Stimulated activated CD8-positive, alpha-beta memory T cell treated with anti-CD3 and anti-CD28 coated beads, Interleukin-15, amount 100 ng/mL, for 1 hour (primary cell): ENCODE measurements at places on chromosomes 5 and 9.

GRCh38 chr9:124128568-124129166 is 117.1 kb downstream of the LHX2 start:
- DNase-seq: no peak

DNA sequence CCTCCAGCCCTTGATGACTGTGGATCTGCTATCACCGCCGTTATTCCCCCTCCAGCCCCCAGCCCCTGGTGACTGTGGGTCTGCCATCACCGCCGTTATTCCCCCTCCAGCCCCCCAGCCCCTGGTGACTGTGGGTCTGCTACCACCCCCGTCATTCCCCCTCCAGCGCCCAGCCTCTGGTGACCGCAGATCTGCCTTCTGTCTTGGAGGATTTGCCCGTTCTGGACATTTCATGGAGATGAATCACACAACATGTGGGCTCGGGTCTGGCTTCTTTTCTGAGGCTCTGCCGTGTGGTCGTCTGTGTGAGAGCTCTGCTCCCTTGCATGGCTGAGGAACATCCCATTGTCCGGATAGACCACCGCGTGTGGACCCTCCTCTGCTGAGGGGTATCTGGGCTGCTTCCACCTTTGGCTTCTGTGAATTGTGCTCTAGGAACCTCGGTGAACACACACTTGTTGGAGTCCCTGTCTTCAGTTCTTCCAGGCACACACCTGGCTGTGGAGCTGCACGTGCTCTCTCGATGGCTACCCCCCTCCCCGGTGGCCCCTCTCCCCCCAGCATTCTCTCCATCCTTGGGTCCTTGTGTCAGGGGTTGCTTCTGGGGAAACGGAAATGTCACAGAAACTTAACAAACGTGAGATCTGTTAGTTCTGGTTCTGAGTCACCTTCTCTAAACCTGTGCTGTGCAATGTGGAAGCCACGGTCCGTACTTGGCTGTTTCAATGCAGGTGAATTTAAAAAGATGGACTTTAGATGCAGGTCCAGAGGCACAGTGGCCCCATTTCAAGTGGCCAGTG is 105.3 kb upstream of the COL5A1 start:
- DNase-seq: no peak

- no peak for DNase-seq
Measured at GRCh38 chr5:171647043-171647903, 138.3 kb upstream of the SMIM23 start.

DNA sequence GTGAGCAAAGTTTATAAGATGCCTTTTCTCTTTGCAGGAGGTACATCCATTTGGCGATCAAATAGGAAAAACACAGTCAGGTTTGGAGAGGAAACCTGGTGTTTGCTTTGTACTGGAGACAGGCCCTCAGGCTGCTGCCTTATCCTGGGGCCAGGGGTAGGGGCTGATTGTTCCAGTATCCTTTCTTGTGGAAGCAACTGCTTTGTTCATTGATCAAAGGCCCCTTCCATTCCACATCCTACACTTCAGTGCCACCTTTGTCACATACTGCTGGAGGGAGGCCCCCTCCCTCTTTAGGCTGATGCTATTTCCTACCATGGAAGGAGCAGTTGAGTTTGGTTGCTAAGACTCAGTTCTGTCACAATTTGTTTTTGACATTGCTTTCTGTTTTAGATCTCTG is 778.1 kb downstream of the TLR4 start:
- no peak for DNase-seq

DNA sequence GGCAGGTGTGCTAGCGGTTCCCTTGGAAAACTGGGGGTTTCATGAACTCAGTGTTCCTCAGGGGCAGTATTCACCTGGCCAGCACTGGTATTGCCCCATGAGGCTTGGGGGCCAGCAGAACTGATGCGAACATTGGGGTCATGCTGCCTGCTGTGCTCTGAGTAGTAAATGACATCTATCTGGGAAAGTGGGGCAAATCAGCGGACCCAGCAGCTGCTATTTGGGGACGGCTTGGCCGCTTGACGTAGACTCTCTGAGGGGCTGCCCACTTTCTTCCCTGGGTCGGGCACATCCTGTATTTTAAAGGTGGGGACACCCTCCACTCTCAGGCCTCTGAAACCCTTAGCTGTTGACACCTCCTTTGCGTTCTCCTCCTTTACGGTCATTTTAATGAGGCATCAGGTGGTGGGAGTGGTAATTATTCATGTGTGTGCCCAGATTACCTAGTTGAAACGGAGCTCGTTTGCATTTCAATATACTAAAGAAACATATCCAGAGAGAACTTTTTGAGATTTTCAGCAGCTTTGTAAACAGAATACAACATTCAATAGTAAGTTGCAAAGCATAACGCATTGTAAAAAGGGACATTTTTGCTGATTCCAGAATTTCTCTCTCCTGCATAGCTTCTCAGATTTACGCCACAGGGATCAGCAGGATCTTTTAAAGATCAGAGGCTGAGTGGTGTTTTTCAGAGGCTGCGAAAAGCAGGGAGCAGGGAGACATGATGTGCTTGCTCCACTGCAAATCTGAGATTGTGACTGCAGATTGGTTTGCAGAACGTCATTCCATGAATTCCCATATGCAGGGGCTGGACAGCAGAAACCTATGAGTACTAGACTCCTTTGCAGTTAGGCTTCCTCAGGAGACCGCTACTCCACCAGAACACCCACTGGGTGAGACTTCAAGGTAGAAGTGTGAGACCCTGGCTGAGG is 56.8 kb upstream of the ZFR start:
- DNase-seq: no peak

DNA sequence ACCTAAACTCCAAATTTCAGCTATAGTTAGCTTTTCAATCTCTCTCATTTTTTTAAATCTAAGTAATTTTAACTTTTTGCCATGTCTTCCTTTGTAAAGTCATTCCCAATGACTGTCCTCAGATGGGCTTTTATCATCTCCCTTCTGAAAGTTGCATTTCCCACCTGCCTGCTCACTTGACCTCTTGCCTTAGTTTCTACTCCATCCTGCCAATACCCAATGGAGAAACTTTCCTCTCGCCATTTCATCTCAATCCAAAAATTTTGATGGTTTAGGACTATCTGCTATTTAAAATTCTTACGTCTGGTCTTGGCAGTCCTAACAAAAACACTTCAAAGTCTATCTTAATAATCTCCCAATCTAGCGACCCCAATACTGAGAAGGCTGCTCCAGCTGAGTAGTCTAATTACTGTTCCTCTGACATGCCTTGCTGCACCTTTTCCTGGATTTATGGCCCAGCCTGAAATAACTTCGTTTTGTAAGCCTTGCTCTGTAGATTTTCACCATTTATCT is 231.3 kb downstream of the PRR16 start:
- DNase-seq: no peak

- DNase-seq: no peak
Measured at GRCh38 chr5:173090639-173091038, 34.5 kb downstream of the CREBRF start.

DNA sequence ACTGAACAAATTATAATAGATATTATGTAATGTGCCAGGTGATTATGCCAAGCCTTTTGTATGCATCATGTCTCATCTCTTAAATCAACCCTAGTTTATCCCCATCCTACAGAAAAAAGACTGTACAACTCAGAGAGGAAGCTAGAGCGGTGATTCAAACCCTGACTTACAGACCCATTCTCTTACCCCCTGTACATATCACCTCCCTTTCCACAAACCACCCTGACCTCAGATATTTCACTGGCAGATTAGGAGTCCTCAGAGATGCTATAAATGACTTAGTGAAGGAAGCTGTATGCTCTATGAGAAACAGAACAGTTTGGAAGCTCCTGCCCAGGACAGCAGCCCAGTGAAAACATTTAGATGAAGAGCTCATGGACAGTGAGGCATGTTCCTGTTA is 79.1 kb upstream of the RARS1 start:
- DNase-seq: no peak

- no peak for DNase-seq
Measured at GRCh38 chr5:124824637-124825158, 78.3 kb upstream of the ZNF608 start.

DNA sequence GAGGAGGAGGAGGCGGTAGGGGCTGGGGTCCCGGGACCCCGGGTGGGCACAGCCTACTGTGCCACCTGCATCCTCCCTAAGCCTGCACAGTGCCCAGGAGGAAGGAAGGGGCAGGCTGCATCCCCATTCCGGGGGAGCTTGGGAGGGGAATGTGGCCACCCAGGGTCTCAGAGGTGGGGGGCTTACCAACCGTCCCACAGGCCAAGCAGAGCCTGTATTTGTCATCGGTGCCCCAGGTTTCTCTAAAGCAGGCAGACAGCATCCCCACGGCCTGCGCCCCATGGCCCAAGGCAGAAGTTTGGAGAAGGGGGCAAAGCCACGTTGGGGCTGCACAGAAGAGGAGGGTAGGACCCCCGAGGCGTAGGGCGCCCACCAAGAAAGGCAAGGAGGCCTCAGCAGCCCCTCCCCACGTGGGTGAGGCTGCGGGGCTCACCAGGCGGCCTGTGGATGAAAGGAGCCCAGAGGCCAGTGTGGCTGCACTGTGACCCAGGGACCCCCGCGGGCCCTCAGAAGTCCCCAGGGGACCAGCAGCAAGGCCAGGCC is 507 bp upstream of the GPSM1 start:
- no peak for DNase-seq

GRCh38 chr5:60257596-60258271 is 364.2 kb upstream of the PDE4D start:
- no peak for DNase-seq

- no peak for DNase-seq
Measured at GRCh38 chr5:156526081-156526925, 199.3 kb downstream of the SGCD start.

DNA sequence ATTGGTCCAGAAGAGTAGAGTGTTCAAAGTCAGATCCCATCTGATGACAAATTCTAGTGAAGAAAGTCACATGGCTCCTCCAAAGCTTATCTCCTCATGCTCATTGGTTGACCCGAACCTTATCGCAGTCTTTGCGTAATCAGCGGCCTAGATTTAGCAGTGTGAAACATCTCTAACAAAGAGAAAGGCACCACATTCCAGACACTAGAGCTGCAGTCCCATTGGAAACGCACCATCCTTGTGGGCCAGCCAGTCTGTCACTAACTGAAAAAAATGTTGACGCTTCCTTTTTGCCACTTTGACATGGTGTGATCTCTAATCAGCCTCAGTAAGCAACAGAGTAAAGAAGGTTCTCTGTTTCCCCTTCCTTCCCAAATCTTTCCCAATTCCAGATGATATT is 458.0 kb upstream of the WWC1 start:
- no peak for DNase-seq

- DNase-seq: no peak
Measured at GRCh38 chr9:99628849-99629620, 192.7 kb upstream of the NR4A3 start.

DNA sequence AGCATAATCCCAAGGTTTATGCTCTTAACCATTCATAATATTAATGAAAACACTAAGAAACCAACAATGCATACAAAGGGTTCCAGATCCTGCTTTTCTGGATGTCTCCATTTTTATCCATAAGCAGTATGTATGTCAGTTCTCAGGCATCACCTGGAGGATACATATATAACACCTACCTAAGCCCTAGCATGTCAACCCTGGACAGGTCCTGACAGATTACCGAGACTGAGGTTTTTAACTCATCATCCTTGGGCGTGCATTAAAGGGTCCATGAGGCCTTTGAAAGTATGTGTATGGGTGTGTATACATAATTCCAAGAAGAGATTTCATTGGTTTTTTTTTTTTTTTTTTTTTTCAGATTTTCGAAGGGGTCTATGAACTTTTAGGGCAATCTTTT is 70.6 kb downstream of the SH3TC2 start:
- no peak for DNase-seq

- DNase-seq: no peak
Measured at GRCh38 chr5:150119421-150120061, 33.2 kb upstream of the CSF1R start.

DNA sequence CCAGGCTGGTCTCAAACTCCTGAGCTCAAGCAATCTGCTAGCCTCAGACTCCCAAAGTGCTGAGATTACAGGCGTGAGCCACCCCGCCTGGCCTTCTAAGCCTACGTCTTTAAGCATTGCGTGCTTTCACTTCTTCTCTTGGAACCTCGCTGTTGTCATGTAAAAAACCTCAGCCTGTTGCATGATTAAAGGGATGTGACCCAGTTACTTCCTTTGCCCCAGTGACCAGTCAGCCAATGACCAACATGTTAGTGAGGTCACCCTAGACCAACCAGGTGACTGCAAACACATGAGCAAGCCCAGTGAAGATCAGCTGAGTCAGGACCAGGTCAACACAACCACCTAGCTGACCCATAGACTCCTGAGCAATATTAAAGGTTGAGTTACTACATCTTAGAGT is 10.5 kb downstream of the KIF4B start:
- DNase-seq: no peak

DNA sequence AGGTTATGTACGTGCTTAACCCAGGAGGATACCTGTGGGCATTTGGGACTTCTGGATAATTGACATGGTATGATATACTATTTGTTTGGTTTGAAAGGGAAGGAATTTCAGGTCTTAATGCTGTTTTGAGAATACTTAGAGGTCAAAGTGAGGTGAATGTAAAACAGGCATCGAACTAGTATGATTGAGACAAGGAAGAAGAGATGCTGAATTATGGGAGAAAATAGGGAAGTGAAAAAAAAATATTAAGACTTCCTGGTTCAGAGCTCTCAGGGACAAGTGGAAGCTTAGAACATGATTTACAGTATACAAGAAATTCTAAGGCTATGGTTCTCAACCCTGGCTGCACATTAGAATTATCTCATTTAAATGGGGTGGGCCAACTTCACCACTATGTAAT is 115.3 kb downstream of the CD180 start:
- DNase-seq: no peak

- DNase-seq: no peak
Measured at GRCh38 chr5:111461255-111461671, 51.1 kb downstream of the STARD4 start.

GRCh38 chr5:110354915-110355644 is 371.4 kb downstream of the TMEM232 start:
- no peak for DNase-seq

DNA sequence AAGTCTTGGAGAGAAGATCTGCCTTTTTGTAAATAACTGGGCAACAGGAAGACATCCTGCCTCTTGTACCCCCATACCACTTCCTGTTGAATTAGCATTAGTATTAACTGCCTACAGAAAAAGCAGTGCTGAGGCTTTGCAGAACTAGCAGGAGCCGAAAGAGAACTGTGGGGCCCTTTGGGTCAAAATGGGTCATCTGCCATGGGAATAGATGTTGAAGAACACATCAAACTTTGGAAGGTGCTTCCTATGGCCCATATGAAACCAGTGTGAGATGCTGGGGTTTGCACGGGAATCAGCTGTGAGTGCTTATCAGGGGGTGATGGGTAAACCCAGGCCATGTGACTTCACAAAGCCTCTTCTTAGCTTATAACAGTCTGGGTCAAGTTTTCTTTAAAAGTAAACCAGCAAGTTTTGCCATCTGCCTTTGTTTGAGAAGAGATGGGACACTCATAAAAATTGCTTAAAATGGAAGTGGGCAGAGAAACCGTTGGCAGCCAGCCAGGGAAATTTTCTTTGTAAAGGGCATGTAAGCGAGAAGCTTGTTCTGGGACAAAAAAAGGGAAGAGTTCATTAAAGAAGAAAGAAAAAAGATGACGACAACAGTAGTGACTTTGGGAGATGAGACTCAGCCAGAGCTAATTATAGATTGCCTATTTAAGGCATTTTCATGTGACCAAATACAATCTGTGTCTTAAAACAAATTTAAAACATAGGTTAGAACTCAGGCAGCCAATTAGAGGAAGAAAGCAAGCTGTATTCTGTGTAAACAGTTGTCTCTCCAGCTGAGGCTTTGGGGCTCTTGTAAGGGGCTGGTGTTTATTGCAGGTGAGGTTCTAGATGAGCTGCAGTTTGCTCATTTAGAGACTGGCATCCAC is 4.4 kb downstream of the SLC25A25 start:
- DNase-seq: peak; percentile 37
